ENCODE measurements at places on chromosomes 13 and 19.

DNA sequence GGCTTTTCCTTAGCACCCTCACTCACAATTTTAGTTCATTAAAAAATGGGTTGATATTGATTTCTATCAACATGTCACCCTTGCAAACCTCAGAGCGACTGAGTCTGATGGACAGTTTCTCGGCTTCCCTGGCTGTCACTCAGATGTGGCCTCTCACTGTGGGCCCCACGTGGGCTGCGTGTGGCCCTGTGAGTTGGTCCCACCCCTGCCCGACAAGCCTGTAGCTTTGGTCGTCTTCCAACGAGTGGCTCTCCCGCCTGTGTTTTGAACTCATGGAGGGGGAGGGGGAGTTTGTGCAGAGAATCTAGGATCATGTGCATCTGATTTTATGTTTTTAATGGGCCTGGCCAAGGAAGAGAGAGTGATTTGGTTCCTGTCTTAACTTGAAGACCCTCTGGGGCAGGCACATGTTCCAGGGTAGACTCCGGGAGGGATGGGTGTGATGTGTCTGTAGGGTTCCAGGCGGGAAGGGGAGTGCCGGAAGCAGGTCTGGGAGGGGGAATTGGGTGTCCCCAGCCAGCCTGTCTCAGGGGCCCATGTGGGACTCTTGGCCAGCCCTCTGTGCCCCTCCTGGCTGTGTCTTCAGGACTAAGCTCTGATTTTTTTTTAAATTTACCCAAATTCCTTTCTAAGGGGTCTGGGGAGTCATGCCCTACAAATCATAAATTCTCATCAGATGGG is 18.9 kb downstream of the ATP11A start:
- no peak for DNase-seq

DNA sequence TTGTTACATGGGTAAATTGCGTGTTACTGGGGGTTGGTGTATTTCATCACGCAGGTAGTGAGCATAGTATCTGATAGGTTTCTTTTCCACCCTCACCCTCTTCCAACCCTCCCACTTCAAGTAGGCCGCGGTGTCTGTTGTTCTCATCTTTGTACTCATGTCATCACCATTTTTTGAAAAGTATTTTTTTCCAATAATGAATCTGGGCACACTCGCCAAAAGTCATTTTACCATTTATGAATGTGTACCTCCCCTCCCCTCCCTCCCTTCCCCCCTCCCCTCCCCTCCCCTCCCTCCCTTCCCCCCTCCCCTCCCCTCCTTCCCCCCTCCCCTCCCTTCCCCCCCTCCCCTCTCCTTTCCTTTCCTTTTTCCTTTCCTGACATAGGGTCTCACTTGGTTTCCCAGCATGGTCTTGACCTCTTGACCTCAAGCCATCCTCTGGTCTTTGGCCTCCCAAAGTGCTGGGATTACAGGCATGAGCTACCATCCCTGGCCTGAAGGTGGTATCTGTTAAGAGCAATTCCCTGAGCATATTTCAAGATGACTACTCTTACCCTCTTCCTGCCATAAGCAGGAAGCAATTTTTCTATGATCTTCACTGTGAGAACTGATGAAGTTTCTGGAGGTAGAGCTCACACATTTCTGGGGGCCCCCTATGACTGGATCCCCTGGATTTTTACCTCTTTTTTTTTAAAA is 15.7 kb downstream of the ZNF627 start:
- DNase-seq = no peak

GRCh38 chr13:110911880-110912279 is 3.0 kb downstream of the ANKRD10 start:
- no peak for DNase-seq

- no peak for DNase-seq
These were observed 216.2 kb downstream of the IRS2 start for GRCh38 chr13:109569958-109570711.

DNA sequence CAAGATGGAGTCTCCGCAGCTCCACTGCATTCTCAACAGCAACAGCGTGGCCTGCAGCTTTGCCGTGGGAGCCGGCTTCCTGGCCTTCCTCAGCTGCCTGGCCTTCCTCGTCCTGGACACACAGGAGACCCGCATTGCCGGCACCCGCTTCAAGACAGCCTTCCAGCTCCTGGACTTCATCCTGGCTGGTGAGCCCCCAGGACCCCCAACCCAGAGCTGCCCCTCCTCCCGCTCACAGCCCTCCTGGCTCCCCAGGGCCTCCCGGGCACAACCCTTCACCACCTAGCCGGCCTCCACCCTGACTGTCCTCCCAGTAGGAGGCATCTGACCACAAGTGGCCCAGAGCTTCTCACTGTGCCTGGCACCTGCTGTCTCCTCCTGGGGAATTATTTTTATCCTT is 9.4 kb downstream of the SYNGR4 start:
- no peak for DNase-seq

DNA sequence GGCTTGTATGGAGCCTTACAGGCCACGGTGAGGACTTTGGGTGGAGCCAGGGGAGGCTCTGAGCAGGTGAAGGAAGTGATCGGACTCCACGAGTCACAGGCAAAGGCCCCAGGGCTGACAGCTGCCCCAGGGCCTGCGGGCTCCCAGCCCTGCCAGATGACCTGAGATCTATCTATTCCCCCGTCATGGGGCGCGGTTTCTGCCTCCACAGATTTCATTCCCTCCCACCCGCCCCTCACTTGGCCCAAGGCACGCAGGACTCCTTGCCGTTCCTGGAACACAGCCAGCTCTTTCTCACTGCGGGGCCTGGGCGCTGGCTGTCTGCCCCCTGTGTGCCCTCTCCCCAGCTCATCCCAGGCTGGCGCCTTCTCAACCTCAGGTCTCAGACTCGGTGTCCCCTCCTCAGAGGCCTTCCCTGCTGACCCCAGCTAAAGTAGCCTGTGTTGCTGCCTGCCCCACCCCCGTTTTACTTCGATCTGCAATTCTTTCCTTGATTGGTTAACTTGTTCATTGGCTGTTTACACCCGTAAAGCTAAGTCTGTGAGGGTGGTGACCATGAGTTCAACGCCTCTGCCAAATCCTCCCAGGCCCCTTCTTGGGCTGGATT is 13.9 kb upstream of the PAK4 start:
- no peak for DNase-seq

GRCh38 chr13:108113407-108113806 is 101.9 kb downstream of the LIG4 start:
- no peak for DNase-seq

DNA sequence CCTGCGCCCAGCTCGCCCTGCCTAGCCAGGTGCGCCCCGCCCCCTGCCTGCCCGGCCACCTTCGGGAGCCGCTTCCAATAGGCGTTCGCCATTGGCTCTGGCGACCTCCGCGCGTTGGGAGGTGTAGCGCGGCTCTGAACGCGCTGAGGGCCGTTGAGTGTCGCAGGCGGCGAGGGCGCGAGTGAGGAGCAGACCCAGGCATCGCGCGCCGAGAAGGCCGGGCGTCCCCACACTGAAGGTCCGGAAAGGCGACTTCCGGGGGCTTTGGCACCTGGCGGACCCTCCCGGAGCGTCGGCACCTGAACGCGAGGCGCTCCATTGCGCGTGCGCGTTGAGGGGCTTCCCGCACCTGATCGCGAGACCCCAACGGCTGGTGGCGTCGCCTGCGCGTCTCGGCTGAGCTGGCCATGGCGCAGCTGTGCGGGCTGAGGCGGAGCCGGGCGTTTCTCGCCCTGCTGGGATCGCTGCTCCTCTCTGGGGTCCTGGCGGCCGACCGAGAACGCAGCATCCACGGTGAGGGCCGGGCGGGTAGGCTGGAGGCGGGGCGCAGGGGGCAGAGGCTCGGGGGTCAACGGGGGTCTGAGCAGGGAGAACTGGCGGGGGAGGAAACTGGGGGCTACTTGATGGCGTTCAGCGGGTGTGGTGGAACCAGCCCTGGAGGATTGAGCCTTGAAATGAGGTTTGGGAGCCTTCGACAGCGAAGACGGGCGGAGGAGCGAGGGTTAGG is at the start of gene SPINT2:
SPINT2 (plus strand) TSS at position 88 of the 727 bp plus-strand sequence; CDS start at position 408, 320 bp downstream.
- DNase-seq = peak; percentile 21

GRCh38 chr13:30743319-30744055 is 8.1 kb downstream of the ALOX5AP start:
- DNase-seq = no peak

GRCh38 chr13:103663996-103664395 is 597.8 kb upstream of the SLC10A2 start:
- DNase-seq = no peak

GRCh38 chr13:72637561-72637960 is 89.9 kb downstream of the MZT1 start:
- no peak for DNase-seq

GRCh38 chr19:4759388-4760284 is 31.9 kb upstream of the FEM1A start:
- DNase-seq = peak; percentile 82

- no peak for DNase-seq
These were observed 191.6 kb downstream of the EFNB2 start for GRCh38 chr13:106343836-106344235.

GRCh38 chr13:67620665-67621064 is 390.5 kb upstream of the PCDH9 start:
- no peak for DNase-seq

GRCh38 chr19:53519446-53519845 is 18.5 kb upstream of the ZNF331 start:
- DNase-seq = no peak
